ENCODE measurements at places on chromosomes 3 and 15.
A peak's percentile ranks its signal among the peaks of the same experiment; 100 is the strongest.

GRCh38 chr15:78453447-78453846, 15.4 kb downstream of the IREB2 start:
- no peak for DNase-seq

GRCh38 chr15:38864827-38865581, 300.4 kb upstream of the RASGRP1 start:
- DNase-seq = no peak

DNA sequence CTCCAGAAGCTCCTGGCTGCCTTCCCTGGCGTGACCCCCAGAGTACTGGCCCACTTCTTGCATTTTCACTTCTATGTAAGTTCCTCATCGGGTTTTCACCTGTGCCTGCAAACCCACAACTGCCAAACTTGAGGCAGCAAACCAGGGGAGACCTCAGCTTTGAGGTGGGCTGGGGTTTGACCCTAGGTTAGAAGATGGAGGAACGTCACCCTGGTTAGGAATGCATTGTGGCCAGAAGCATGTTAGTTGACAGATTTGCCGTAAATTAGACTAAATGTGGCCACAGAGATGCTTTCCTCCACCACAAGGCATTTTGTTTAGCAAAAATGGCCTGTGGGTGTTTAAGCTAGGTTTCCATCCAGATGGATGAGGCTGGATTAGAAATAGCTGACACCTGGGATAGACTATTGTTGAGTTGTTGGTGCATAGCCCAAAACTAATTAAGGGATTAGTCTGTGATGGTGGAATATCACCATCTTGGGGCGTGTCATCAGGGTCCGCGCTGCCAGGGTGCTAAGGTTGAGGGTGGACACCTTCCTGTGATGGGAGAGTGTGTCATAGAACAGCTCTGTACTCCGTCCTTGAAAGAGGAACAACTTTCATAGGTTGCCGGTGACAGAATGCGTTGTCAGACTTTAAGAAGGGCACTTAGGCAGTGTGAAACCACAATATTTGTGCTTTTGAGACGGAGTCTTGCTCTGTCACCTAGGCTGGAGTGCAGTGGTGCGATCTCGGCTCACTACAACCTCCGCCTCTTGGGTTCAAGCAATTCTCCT, 3.6 kb downstream of the NISCH start:
- DNase-seq = no peak

DNA sequence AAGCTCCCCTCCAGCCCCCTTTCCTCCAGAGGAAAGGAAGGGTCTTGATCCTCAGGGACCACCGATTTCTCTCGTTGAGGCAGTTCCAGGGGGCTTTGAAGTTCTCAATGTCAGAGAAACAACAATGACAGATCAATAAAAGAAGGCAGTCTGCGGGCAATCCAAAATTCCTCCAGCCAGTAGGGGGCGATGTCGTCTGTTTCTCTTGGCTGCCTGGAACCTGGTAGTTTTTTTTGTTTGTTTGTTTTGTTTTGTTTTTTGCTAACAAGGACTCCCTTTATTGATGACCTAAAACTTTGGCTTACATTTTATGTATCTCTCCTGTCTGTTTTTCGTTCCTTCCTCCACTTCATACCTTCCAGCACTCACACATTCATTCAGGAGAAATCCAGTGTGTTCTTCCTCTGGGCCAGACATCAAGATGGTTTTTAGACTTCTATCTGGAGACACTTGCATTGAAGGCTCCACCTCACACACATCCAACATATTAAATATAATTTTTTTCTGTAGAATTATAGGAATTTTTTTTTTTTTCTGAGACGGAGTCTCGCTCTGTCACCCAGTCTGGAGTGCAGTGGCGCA, 276.6 kb downstream of the RPLP1 start:
- DNase-seq = peak; percentile 63

DNA sequence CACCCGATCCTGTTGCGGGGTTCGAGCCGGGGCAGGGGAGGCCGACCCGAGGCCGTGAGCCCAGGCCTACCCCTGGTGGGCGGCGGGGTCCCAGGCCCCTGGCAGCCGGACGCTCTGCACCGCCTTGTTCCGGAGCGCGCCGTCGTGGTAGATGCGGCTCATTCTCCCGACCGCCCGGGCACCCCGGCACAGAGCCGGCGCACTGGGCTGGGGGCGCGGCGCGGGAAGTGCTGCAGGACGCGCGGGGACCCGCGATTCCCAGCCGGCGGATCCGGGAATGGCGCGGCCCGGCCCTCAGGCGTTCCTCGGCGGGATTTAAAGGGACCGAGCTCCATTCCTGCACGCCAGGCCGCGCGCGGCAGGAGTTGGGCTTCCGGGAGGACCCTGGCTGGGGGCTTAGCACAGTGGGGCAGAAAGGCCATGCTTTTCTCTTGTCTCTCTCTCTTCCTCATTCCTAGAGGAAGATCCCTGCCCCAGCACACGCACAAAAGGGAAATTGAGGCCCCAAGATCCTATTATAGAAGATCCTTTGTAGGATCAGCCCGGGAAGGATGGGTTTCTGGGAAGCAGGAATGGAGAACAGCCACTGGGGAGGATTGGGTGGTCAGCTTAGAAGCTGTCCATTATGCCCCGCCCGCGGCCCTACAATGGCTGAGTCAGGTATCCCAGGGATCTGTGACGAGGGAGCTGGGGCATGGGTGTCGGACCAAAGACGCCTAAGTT, at the start of gene ARPIN:
ARPIN (minus strand) TSS at position 279 of the 723 bp plus-strand sequence; CDS start at position 162, 117 bp downstream.
- DNase-seq = no peak

DNA sequence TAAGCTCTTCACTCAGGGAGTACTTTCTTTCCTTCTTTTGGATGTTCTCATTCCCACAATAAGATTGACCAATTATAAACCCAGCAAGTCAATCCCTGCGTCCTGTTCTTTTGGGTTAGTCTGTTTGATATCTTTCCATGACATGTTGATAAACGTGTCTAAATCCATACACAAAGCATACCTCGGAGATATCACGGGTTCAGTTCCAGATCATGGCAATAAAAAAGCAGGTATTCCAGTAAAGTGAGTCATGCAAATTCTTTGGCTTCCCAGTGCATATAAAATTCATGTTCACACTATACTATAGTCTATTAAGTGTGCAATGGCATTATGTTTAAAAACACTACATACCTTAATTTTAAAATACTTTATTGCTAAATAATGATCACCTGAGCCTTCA, 667.7 kb downstream of the MAGI1 start:
- no peak for DNase-seq

Measured in activated CD8-positive, alpha-beta memory T cell treated with anti-CD3 and anti-CD28 coated beads for 4 hours (primary cell).